Pancreas (tissue), 10 donors: ENCODE measurements at places on chromosomes 3 and 15. TPM values are rescaled to one million over a fixed set of nuclear protein-coding genes. Genes with fewer than 3 reads are reported as not detected.

The ADAMTS17 gene
- 10.6 TPM for polyA plus RNA-seq

The EFHB gene
- 0.09 TPM for polyA plus RNA-seq

The MNS1 gene
- 1.4 TPM for polyA plus RNA-seq

The CRYGS gene
- polyA plus RNA-seq: 16.6 TPM

The SLC7A14 gene
- polyA plus RNA-seq: 1.9 TPM

The ZBED2 gene
- not detected for polyA plus RNA-seq

The INSYN1 gene
- polyA plus RNA-seq: 6.0 TPM

The PPP1R14D gene
- 2.6 TPM for polyA plus RNA-seq

The TADA3 gene
- 29.1 TPM for polyA plus RNA-seq

The TIMMDC1 gene
- 28.9 TPM for polyA plus RNA-seq

The CLDN18 gene
- 0.05 TPM for polyA plus RNA-seq

The FILIP1L gene
- 13.6 TPM for polyA plus RNA-seq

The ACP3 gene
- polyA plus RNA-seq: 2.1 TPM

The RASSF1 gene
- polyA plus RNA-seq: 17.5 TPM

The RARB gene
- polyA plus RNA-seq: 0.85 TPM

The CD96 gene
- 0.30 TPM for polyA plus RNA-seq

The CCDC13 gene
- 1.3 TPM for polyA plus RNA-seq

The DAZL gene
- not detected for polyA plus RNA-seq

The SHC4 gene
- polyA plus RNA-seq: 0.19 TPM

The VIPR1 gene
- 3.4 TPM for polyA plus RNA-seq

The PRKCI gene
- polyA plus RNA-seq: 3.5 TPM

The HES1 gene
- polyA plus RNA-seq: 68.5 TPM

The ASB14 gene
- polyA plus RNA-seq: 0.11 TPM

The NRG4 gene
- polyA plus RNA-seq: 6.0 TPM

The FBLN2 gene
- polyA plus RNA-seq: 4.4 TPM

The ADCY5 gene
- 9.1 TPM for polyA plus RNA-seq

The SLC22A14 gene
- polyA plus RNA-seq: 0.15 TPM

The GASK1A gene
- polyA plus RNA-seq: 1.5 TPM

The WNT5A gene
- 1.3 TPM for polyA plus RNA-seq

The SNX22 gene
- 1.4 TPM for polyA plus RNA-seq

The FEZF2 gene
- polyA plus RNA-seq: not detected

The SPINK8 gene
- not detected for polyA plus RNA-seq

The DPPA4 gene
- not detected for polyA plus RNA-seq

The ZNF502 gene
- polyA plus RNA-seq: 5.2 TPM

The FETUB gene
- not detected for polyA plus RNA-seq

The ABHD14A gene
- polyA plus RNA-seq: 30.5 TPM

The NGRN gene
- 25.0 TPM for polyA plus RNA-seq

The SEMA3G gene
- polyA plus RNA-seq: 3.8 TPM

The PLS1 gene
- 10.6 TPM for polyA plus RNA-seq

The MELTF gene
- 9.0 TPM for polyA plus RNA-seq

The CSPG4 gene
- 3.1 TPM for polyA plus RNA-seq

The CLRN1 gene
- not detected for polyA plus RNA-seq
